Stimulated activated naive B cell treated with anti-CD40 and anti-IgM and Interleukin-4, amounts not matched to agents 10 μg/mL and 1 μg/mL and 100 μg/mL, for 72 hours (primary cell): ENCODE measurements at places on chromosomes 6 and 20.

DNA sequence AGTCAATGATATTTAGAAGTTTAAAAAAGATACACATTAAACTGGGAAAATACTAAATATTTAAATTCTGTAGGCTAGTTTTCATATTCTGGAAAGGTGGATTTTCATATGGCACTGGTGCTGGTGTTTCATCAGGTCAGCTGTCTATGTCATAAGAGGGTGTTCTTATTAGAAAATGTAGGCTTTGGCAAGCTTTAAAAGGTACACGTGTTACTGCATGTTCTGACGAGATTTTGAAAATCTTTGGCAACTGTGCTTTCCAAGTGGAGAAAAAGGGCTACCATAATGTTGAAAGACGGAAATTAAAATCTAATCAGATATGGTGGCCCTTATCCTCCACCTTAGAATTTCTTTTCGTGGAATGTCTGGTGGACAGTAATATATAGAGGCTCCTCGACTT, 30.0 kb downstream of the SLC22A3 start:
- no peaks in the 10 kb centered on the region for H3K36me3 ChIP-seq
- no peak overlapping the region for H3K27ac ChIP-seq
- peaks cover 14% of the 10 kb centered on the region for H3K27me3 ChIP-seq
- DNase-seq, result no peak
- no peak overlapping the region for H3K4me3 ChIP-seq

GRCh38 chr6:113353392-113353791, 503.8 kb upstream of the MARCKS start:
- peaks cover 6% of the 10 kb centered on the region for H3K27me3 ChIP-seq
- no peak overlapping the region for H3K27ac ChIP-seq
- no peak overlapping the region for H3K4me3 ChIP-seq
- peaks cover 8% of the 10 kb centered on the region for H3K4me1 ChIP-seq

GRCh38 chr6:35494161-35494563, 2.7 kb downstream of the TEAD3 start:
- peaks cover 50% of the 10 kb centered on the region for H3K27me3 ChIP-seq
- H3K4me1 ChIP-seq, result peaks cover 41% of the 10 kb centered on the region
- no peak for DNase-seq
- no peak overlapping the region for H3K4me3 ChIP-seq
- peak overlapping the region; percentile 0 for H3K27ac ChIP-seq

DNA sequence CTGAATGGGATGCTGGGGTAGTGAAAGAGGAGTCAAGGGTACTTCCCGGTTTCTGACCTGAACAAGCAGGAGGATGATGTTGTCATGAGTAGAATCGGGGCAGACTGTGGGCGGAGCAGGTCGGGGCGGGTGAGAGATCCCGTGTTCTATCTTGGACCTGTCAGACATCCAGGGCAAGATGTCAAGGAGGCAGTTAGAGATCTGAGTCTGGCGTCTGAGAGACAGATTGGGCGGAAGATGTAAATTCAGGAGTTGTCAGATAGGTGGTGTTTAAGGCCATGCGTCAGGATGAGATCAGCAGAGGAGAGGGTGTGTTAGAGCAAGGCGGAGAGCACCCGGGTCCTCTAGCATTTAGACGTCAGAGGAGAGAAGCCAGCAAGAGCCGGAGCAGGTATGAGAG, 115.5 kb downstream of the DLGAP4 start:
- H3K27ac ChIP-seq, result no peak overlapping the region
- no peaks in the 10 kb centered on the region for H3K4me1 ChIP-seq
- no peaks in the 10 kb centered on the region for H3K36me3 ChIP-seq
- no peak for DNase-seq
- H3K4me3 ChIP-seq, result no peak overlapping the region
- H3K27me3 ChIP-seq, result peaks cover 29% of the 10 kb centered on the region

DNA sequence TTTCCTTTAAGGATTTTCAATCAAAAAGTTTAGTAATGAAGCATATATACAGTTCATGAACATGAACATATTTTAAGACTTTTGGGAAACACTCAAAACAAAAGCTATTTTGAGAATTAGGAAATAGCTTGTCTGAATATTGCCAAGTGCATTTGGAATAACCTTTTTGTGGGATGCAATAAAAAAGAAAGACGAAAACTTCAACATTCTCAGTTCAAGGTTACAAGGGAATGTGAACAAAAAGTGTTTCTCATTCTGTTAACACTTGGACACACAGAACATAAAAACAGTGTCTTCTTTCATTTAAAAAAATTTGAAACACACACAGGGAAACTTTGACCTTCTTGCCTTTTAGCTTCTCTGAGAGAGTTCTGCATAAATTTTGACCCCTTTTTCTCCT, 72.7 kb upstream of the TCF21 start:
- no peak for DNase-seq
- no peak overlapping the region for H3K27ac ChIP-seq
- H3K4me3 ChIP-seq, result no peak overlapping the region
- no peaks in the 10 kb centered on the region for H3K4me1 ChIP-seq

DNA sequence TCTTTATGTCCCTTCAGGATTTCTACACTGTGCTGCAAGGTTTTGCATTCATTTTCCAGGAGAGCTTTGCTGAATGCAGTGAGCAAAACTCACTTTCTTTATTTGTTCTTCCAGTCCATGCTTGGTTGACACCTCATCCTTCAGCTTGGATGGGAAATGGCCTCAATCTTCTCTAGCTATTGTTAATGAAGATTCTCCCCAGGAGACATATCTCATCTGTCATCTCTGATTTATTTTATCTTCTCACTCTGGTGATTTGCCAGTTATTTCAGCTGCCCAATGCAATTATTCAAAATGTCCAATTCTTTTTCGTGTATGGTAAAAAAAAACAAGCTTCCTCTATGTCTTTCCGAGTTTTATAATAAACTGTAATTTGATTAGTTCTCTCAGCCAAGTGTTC, 77.9 kb upstream of the PAK5 start:
- no peak for DNase-seq
- H3K4me1 ChIP-seq, result peaks cover 3% of the 10 kb centered on the region
- H3K27ac ChIP-seq, result no peak overlapping the region
- no peaks in the 10 kb centered on the region for H3K36me3 ChIP-seq

DNA sequence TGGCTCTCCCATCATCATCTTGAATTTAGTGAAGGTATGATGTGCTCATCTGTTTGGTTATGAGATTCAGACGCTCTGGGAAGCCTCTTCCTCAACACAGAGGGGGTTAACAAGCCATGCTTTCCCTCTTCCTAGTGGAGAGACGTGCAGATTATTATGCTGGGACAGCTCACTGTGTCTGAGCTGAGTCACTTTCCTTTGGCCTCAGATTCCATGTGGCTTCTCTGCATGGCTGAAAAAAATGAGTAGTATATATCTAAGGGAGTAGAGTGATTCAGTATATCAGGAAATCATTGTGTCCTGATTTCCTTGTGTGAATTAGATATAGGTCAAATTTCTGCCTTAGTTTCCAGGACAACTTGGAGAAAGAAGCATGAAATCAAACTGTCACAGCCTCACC, 52.6 kb downstream of the FIG4 start:
- no peak for DNase-seq
- H3K4me1 ChIP-seq, result peaks cover 8% of the 10 kb centered on the region
- no peaks in the 10 kb centered on the region for H3K27me3 ChIP-seq
- H3K36me3 ChIP-seq, result peaks cover 39% of the 10 kb centered on the region
- H3K4me3 ChIP-seq, result no peak overlapping the region
- no peak overlapping the region for H3K27ac ChIP-seq

- no peak overlapping the region for H3K4me3 ChIP-seq
- H3K36me3 ChIP-seq, result peaks cover 5% of the 10 kb centered on the region
- H3K27me3 ChIP-seq, result no peaks in the 10 kb centered on the region
Measured at GRCh38 chr6:169490830-169491229, 211.0 kb downstream of the WDR27 start.

DNA sequence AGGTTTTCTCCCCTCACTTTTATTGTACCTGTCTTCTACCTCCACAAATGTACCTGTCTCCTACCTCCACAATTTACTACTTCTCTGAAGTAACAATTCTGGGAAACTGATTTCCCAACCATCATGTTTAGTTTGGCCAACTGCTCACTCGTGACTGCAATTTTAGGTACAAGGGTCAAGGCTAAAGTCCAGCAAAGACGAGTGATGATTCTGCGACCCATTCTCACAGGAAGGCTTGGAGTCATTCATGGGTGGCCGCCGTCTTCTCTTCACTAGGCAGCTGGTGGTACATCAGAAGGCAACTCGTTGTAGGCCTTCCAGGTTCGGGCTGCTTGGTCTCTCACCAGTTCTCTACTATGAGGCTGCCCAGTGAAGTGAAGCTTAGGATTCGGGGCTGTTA, 483.8 kb upstream of the JARID2 start:
- H3K4me1 ChIP-seq, result peaks cover 21% of the 10 kb centered on the region
- H3K36me3 ChIP-seq, result peaks cover 3% of the 10 kb centered on the region
- no peak for DNase-seq
- H3K27me3 ChIP-seq, result no peaks in the 10 kb centered on the region
- no peak overlapping the region for H3K4me3 ChIP-seq

- H3K27ac ChIP-seq, result peak overlapping the region; percentile 31
- H3K4me3 ChIP-seq, result no peak overlapping the region
- H3K27me3 ChIP-seq, result peaks cover 41% of the 10 kb centered on the region
- H3K4me1 ChIP-seq, result no peaks in the 10 kb centered on the region
- H3K36me3 ChIP-seq, result peaks cover 12% of the 10 kb centered on the region
Measured at GRCh38 chr6:137589067-137589848, 95.1 kb upstream of the OLIG3 start.

DNA sequence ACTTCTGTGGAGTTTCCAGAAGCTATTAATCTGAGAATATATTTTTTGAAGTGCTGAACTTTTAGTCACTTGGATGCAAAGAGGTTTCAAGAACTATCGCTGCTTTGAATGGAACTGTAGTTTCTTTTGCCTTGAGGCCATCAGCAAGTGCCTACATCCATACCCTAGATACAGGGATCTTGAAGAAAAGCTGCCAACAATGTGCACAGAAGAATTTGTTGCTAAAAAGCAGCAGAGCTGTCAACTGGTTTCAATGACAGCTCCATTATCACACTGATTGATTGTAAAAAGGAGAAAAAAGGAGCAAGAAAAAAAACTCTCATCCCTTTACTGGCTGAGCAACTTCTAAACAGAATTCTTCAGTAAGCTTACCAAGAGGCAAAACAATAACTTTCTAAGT, 251.0 kb upstream of the NRSN1 start:
- H3K27ac ChIP-seq, result no peak overlapping the region
- no peaks in the 10 kb centered on the region for H3K27me3 ChIP-seq
- DNase-seq, result no peak
- no peaks in the 10 kb centered on the region for H3K4me1 ChIP-seq
- no peaks in the 10 kb centered on the region for H3K36me3 ChIP-seq
- no peak overlapping the region for H3K4me3 ChIP-seq

DNA sequence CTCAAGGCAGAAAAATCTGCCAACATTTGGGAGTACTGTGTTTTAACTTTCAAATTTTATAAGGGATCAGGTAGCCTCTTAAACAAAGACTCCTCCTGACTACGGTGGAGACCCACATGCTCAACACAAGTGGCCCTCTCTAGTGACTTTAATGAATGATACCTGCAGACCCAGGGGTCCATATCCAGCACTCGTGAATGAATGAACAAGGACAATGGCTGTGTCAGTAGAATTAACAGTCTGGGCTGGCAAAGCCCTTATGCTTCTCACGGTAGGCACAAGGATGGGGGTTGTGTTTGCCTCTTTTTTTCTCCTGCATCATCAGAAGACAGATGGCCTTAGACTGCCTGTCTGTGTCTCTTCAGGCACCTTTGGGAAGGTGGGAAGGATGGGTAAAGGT, 112.6 kb upstream of the TRAF3IP2 start:
- H3K36me3 ChIP-seq, result peaks cover 20% of the 10 kb centered on the region
- H3K27me3 ChIP-seq, result no peaks in the 10 kb centered on the region
- no peak overlapping the region for H3K27ac ChIP-seq
- peaks cover 12% of the 10 kb centered on the region for H3K4me1 ChIP-seq
- H3K4me3 ChIP-seq, result no peak overlapping the region

- peaks cover 17% of the 10 kb centered on the region for H3K27me3 ChIP-seq
- H3K4me3 ChIP-seq, result no peak overlapping the region
- no peaks in the 10 kb centered on the region for H3K36me3 ChIP-seq
- H3K27ac ChIP-seq, result no peak overlapping the region
- DNase-seq, result peak; percentile 15
Measured at GRCh38 chr6:46419576-46420002, 71.7 kb downstream of the RCAN2 start.

GRCh38 chr6:93423542-93423941, 4.2 kb upstream of the EPHA7 start:
- DNase-seq, result no peak
- H3K27me3 ChIP-seq, result peaks cover 30% of the 10 kb centered on the region
- peaks cover 3% of the 10 kb centered on the region for H3K36me3 ChIP-seq
- no peak overlapping the region for H3K4me3 ChIP-seq
- H3K27ac ChIP-seq, result no peak overlapping the region

DNA sequence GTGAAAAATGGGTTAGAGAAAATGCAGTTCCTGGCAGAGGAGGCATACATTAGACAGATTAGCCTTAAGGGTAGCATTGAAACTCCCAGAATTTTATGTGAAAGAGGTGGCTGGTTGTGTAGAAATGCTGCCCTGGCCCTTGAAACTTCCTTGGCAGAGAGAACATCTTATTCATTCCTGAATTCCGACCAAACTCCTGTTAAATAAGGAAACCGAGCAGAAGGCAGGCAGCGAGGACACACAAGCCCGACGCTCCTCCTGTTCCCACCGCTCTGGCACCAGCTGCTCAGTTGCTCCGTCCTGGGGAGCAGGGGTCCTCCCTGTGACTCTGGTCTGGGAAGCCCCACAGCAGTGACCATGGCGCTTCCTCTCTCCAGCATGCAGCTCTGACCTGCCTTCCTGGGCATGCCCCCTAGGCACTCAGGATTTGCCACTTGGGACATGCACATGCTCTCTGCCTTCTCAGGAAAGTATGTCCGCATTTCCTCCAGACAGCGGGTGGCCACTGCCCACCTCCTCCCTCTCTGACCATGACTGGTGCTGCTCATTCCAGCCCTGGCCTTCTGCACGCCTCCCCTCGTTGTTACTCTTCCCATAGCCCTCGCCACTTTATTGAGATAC, 35.2 kb upstream of the CLDN20 start:
- H3K36me3 ChIP-seq, result peaks cover 10% of the 10 kb centered on the region
- H3K4me1 ChIP-seq, result no peaks in the 10 kb centered on the region
- H3K27me3 ChIP-seq, result no peaks in the 10 kb centered on the region
- H3K27ac ChIP-seq, result no peak overlapping the region

GRCh38 chr20:23596579-23597250, 9.0 kb downstream of the CST9 start:
- no peaks in the 10 kb centered on the region for H3K4me1 ChIP-seq
- no peak overlapping the region for H3K27ac ChIP-seq
- H3K4me3 ChIP-seq, result no peak overlapping the region
- H3K36me3 ChIP-seq, result no peaks in the 10 kb centered on the region
- H3K27me3 ChIP-seq, result peaks cover 6% of the 10 kb centered on the region
- DNase-seq, result no peak

GRCh38 chr6:142416179-142416578, 114.4 kb downstream of the ADGRG6 start:
- H3K4me3 ChIP-seq, result no peak overlapping the region
- no peaks in the 10 kb centered on the region for H3K27me3 ChIP-seq
- no peak overlapping the region for H3K27ac ChIP-seq
- H3K36me3 ChIP-seq, result no peaks in the 10 kb centered on the region
- no peak for DNase-seq
- no peaks in the 10 kb centered on the region for H3K4me1 ChIP-seq

- no peak overlapping the region for H3K4me3 ChIP-seq
- no peaks in the 10 kb centered on the region for H3K4me1 ChIP-seq
- no peaks in the 10 kb centered on the region for H3K27me3 ChIP-seq
- no peak for DNase-seq
- H3K27ac ChIP-seq, result no peak overlapping the region
- H3K36me3 ChIP-seq, result no peaks in the 10 kb centered on the region
Measured at GRCh38 chr6:104312851-104313250, 546.9 kb downstream of the HACE1 start.
